ENCODE measurements at places on chromosomes 3 and 15. TPM values are rescaled to one million over a fixed set of nuclear protein-coding genes. Genes with fewer than 3 reads are reported as not detected.

DNA sequence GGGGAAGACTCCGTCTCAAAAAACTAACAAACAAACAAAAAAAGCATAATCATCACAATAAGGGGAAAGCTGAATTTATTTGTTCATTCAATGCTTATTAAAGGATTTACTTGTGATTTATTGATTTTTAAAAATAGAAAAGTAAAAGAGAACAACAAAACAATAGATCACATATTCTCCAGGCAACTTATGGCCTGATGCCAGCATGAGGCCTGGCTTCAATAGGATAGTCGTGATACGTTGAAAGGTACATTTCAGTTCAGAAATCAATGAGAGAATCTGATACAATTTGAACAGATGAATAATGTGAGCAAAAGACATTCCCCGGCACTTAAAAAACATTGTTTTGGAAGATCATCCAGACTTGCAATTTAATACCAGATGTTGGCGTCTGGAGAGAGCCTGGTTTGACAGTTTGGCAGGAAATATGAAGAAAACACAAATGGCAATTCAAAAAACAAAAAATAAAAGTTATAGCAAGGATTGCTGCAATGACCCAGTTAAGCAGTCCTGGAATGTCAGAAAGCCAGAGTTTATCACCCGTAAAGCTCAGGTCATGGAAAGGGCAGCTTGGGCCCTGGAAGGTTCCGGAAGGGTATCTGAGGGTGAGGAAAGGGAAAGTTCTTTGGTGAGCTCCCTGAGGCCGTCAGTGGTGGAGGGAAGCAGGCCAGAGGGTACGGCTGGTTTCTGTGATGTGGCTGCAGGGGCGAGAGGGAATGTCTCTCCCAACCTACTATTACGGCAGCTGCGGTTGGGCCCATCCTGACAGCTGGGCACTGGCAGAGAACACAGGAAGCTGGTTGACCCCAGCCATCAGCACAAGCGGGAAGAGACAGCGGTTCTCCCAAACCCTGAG is 230.2 kb upstream of the HES1 start:
- no peaks in the 10 kb centered on the region for H3K36me3 ChIP-seq
- H3K4me3 ChIP-seq: no peak overlapping the region
- H3K27ac ChIP-seq: peak overlapping the region; percentile 9
- peaks cover 10% of the 10 kb centered on the region for H3K27me3 ChIP-seq
- peak; percentile 34 for DNase-seq

- no peak for DNase-seq
- no peaks in the 10 kb centered on the region for H3K4me1 ChIP-seq
- no peak overlapping the region for H3K27ac ChIP-seq
- no peaks in the 10 kb centered on the region for H3K27me3 ChIP-seq
- H3K4me3 ChIP-seq: no peak overlapping the region
Measured at GRCh38 chr3:166957121-166957520, 423.0 kb downstream of the ZBBX start.

GRCh38 chr15:94493176-94493575 is 261.8 kb downstream of the MCTP2 start:
- no peaks in the 10 kb centered on the region for H3K36me3 ChIP-seq
- H3K27me3 ChIP-seq: no peaks in the 10 kb centered on the region
- no peak overlapping the region for H3K27ac ChIP-seq

GOLGA6L7 gene
- total RNA-seq: not detected

IMPG2 gene
- 0.11 TPM for total RNA-seq

MAN2A2 gene
- total RNA-seq: 95.4 TPM

All from left ventricle myocardium inferior (tissue), 1 donor.